T-helper 2 cell treated with Interferon-gamma antibody and Interleukin-4, amounts not matched to agents 5 μg/mL and 100 μg/mL, for 36 hours (primary cell): ENCODE measurements at places on chromosomes 13 and 19.

- no peak for DNase-seq
Observed at GRCh38 chr19:33467851-33468250, 53.7 kb downstream of the PEPD start.

DNA sequence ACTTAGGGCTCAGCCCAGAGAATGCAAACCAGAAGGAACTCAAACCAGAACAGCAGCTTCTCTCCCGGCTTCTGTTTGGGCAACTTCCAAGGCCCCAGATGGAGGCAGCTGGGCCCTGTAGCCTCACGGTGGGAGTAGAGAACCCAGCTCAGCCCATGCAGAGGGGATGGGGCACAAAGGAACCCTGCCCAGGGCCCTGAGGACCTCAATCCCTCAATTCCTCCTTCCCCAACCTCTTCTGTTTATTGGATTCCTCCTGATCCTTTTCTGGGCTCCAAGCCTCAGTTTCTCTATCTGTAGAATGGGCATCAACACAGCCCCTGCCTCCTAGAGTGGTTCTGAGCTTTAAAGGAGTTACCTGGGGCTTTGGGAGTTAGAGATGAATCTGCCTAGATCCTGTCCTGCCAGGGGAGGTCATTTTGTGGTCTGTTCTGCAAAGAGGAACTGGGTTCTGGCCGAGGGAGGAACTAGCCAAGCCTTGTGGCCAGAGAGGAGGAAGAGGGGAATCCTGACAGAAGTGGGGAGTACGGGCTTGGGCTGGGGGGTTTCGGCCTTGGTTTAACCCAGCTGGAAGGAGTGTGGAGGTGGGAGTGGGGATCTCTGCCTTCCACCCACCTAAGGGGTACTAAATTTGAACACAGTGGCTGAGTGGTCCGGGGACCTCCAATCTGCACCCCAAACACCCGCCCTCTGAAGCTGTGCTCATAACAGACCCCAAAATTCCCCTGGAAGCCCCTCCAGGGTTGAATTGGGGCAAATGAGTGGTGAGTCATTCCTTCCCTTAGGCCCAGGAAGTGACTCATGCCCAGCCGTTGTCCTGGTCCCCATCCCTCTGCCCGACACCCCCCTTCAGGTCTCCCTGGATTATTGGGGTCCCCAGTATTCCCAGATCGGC lies 2.7 kb downstream of the ADGRE5 start:
- DNase-seq, result peak; percentile 72

GRCh38 chr19:51651216-51651846 lies 4.7 kb upstream of the SIGLEC14 start:
- no peak for DNase-seq

- DNase-seq, result no peak
Observed at GRCh38 chr13:51346397-51346796, 6.9 kb downstream of the SERPINE3 start.

GRCh38 chr19:56076498-56076897 lies 44.6 kb downstream of the ZNF787 start:
- no peak for DNase-seq

GRCh38 chr13:23098161-23098907 lies 82.4 kb upstream of the SGCG start:
- DNase-seq, result no peak

DNA sequence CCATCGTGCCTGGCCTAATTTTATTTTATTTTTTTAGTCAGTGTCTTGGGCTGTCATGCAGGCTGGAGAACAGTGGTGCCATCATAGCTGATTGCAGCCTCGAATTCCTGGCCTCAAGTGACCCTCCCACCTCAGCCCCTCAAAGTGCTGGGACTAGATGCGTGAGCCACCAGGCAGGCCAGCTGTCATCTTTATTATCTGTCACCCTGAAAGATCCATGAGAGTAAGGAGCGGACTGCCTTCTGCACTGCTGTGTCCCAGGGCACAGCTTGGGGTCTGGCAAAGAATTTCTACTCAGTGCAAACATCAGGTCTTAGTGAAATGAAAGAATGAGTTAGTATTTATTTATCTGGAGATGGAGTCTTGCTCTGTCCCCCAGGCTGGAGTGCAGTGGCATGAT lies 9.5 kb upstream of the TLE5 start:
- no peak for DNase-seq

DNA sequence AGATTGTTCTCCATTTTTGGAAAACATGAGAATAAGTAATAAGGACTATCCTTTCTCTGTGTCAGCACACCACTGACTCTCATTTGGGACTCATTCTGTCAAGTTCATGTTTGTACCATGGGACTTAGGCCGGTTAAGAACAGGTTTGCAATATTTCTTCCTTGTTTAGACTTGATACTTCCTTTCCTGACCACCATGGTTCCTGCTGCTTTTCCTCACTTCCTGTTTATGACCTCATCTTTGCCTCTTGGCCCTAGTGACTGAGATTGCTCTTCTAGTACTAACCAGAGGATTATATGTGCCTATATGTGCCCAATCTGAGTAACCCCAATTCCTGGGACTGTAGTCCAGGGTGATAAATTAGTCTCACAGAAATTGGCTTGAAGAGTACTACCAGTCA lies 32.5 kb upstream of the NDFIP2 start:
- DNase-seq, result no peak

- no peak for DNase-seq
Observed at GRCh38 chr19:15199661-15200552, 888 bp downstream of the NOTCH3 start.

- no peak for DNase-seq
Observed at GRCh38 chr13:41137241-41137640, 4.6 kb upstream of the KBTBD6 start.

GRCh38 chr13:27593267-27593666 lies 27.1 kb downstream of the LNX2 start:
- no peak for DNase-seq
